RCC 7860 (cell line): ENCODE measurements at places on chromosomes 12 and 14.

- DNase-seq, result no peak
These were observed 11.8 kb downstream of the AHNAK2 start for GRCh38 chr14:104966261-104966865.

- DNase-seq, result no peak
These were observed 40.1 kb upstream of the AMN start for GRCh38 chr14:102882226-102882906.

DNA sequence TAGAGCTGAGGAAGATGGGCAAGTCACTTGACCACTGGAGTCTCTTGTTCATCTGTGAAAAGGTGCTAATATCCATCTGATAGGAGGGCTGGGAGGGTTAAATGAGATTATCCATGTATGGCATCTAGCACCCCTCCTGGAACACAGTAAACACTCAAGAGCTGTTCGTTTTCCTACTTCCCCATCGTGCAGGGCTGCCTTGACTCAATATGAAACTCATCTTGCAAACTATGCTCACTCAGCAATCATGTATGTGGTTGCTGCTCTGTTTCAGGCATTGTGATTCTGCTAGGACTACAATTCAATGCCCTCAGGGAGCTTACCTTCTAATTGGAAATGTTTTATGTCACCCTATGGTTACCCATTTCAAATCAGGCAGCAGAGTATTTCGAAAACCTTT, 395.6 kb downstream of the BCAT1 start:
- no peak for DNase-seq

DNA sequence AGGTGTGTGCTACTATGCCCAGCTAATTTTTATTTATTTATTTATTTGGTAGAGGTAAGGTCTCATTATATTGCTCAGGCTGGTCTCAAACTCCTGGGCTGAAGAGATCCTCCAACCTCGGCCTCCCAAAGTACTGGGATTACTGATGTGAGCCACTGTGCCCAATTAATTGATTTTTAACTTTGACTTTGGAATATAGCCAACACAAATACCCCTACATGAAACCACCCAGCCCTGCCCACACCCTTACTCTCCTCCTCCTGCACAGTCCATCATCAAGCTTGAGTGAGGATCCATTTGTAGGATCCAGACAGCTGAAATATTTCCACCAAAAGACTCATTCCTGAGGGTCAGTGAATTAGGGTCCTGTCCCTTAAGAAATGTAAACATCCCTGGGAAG, 3.3 kb upstream of the TEAD4 start:
- DNase-seq, result no peak

DNA sequence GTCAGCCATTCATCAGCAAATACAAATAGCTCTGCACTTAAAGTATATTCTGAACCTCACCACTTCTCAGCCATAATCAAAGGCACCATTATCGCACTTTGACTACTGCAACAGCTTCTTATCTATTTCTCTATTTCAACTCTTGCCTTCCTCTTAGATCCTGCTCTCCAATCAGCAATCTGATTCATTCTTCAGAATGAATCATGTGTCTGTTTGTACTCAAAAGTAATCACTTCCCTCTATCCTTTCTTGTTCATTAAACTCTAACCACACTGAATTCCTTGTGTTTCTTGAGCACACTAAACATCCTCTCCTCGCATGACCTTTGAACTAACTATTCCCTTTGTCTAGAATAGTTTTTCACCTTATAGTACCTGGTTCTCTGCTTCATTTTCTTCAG, 12.8 kb upstream of the OR4E1 start:
- DNase-seq, result no peak

GRCh38 chr14:31206536-31207286, 882 bp downstream of the HECTD1 start:
- no peak for DNase-seq

DNA sequence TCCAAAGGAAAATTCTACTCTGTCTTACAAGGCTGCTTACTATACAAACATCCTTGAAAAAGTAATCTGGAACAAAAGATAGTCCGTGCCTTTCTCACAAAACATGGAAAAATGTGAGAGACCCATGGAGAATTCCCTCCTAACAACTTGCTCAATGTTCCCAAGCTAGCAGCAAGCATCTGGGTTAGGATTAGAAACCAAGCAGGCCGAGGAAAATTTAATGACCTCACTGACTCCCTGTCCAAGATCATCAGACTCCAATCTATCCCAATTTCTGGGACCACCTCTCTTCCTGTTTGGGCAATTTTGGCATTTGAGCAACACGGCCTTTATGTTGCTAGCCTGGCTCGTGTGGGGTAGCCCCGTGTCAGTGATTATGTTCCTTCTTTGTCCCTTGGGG, 18.1 kb upstream of the GSG1 start:
- no peak for DNase-seq

DNA sequence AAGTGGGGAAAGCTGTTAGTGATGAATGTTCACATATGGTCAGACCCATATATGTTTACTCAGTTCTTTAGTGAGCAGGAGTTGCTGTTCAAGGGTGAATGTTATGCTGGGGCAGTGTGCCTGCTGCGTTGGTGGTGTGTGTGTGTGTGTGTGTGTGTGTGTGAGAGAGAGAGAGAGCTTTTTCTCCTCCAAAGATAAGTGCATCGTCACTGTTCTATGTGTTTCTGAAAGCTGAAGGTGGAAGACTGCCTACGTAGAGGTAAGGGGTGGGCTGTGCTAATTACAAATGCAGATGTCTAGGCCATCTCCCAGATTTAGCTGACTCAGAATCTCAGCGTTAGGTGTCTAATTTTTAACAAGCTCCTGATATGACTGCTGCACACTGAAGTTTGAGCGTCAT, 10.5 kb downstream of the GABARAPL1 start:
- no peak for DNase-seq

GRCh38 chr12:29990971-29991370, 207.2 kb upstream of the TMTC1 start:
- DNase-seq, result no peak

DNA sequence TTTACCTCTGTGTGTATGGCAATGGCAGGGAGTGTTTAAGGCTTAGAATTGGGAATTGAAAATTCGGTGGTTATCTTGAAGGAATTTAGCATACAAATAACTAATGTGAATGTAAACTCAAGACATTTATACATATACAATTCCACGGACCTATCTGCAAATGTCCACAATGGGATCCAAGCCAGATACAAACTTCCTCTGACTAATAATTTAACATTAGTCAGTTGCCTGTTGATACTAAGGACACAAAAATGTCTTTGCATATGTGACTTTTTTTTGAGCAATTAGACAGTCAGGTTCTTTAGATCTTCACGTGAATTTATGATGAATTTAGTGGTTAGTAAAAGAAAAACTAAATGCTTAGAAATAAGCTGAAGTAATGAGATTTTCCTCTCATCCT, 40.5 kb downstream of the ESR2 start:
- no peak for DNase-seq

DNA sequence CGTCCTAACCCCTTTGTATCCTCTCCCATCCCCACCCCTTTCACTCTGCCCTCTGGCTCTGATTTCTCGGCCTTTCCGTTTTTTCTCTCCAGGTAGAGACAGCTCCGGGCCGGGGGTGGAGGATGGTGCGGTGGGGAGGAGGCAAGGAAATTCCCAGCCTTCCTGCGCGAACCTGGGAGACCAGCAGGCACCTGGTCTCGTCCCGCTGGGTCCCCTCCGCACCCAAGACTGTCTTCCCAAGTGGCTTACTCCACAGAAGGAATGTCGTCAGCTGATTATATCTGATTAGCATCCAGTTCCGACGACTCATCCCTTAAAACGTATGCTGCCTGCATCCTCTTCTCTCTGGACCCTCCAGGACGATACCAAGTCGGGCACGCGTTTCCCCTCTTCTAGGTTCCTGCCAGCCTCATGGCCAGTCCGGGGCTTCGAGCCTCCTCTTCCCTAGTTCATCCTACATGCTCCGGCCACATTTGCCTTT, 42.2 kb upstream of the CAPRIN2 start:
- no peak for DNase-seq

DNA sequence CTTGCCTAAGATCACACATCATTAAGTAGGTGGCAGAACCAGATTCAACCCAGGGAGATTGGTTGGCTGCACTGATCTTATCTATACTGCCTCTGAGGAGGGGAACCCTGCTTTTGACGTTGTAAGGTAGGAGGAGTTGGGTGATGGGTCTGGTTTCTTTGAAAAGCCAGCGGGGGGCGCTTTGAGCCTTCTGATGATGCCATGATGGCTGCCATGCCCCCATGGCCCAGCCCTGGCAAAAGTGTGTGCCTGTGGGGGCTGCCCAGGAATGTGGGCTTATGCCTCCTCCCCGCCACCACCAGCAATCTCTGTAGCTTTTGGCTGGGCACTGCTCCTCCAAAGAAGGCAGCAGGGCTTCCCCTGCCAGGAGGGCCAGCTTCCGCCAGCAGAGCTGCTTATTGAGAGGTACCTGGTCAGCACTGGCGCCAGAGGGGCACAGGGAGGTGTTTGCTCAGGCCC, 224.3 kb downstream of the SLC41A2 start:
- DNase-seq, result no peak

GRCh38 chr14:103613517-103613916, 15.5 kb upstream of the KLC1 start:
- DNase-seq, result no peak

DNA sequence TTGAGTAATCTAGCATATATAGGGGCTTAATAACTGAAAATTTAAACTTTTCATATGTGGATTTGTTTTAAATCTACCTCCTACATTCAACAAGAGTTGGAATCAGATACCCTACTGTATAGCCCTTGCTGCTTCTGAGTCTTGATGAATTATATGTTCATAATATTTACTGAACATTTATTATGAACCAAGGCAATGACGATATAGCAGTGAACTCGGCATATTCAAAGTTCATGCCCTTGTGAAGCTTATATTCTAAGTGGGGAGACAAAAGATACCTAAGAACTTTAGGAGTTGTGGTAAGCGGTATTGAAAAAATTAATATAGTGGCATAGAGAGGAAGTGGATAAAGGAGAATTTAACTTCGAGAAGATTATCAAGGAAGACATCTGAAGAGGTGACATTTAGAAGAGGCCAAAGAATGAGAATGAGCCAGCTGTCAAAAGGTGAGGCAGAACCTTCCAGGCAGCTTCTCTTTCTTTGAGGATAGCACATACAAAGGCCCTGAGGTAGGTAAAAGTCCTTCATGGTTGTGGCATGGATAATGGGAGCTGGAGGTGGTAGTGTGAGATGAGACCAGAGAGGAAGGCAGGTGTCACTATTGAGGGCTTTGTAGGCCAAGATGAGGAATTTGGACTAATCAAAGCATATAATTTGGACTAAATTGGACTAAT, 10.2 kb downstream of the EID3 start:
- DNase-seq, result no peak

DNA sequence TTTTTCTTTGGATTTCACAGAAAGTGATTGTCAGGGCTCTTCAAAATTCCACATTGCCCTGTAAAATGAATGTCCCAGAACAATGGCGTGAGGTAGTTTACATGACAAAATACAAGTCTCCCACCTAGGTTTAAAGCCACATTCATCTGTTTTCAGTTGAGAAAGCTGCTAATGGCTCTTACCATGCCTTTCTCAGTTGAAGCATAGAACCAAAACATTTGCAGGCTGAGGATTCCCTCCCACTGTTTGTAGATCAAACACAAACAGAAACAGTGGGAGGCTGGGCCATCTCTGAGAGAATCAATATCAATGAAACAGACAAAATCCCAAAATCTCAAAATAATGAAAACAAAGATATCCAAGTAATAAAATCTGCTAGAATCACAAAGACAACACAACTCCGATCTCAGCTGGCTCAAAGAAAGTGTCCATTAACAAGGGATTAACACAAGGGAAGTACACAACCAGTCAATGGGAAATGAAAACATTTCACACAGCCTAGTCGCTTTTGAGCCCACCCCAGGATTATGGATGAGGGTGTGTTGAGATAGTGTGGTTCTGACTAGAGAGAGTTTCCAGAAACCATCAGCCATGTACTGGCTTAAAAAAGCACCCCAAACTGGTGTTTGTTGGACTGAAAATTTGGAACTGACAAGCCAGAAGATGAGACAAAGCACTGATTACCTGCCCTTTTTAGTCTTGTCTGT, 54.5 kb upstream of the TMEM260 start:
- DNase-seq, result no peak

- DNase-seq, result peak; percentile 14
These were observed 25.8 kb downstream of the KTN1 start for GRCh38 chr14:55605793-55606192.

DNA sequence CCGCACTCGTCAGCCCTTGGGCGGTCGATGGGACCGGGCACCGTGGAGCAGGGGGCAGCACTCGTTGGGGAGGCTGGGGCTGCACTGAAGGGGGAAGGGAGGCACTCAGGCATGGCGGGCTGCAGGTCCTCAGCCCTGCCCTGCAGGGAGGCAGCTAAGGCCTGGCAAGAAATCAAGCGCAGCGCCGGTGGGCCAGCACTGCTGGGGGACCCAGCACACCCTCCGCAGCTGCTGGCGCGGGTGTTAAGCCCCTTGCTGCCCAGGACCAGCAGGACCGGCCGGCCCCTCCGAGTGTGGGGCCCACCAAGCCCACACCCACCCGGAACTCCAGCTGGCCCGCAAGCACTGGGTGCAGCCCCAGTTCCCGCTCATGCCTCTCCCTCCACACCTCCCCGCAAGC, 35.7 kb upstream of the YAF2 start:
- no peak for DNase-seq

DNA sequence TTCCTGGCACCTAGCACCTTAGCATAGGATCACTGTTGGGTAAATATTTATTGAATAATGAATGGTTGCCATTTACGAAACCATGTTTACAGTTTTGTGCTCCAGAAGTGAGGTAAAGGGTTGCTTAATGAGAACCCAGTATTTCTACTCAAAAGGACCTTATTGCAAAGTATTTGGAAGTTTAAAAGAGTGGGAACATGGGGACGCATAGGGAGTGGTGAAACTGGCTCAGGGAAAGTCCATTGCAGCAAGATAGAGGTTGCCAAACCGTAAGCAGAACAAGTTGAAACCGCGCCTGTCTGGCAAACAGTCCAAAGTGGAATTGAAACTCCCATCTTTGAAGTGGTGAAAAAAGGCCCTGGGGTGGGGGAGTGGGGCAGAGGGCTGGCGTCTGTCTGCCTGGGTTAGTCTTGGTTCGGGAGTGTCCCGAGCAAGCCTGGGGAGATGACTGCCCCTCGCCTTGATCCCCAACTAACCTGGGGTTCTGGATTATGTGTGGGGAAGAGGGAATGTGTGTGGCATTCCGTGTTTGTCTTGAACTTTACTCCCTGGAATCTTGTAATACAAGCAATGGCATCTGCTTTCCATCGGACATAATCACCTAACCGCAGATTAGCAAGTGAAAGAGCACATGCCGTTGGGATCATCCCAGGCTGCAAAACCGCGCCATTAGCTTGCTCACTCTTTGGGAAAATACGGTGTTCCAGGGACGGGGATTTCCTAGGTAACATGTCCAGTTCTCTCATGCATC, 7.2 kb downstream of the ALDH2 start:
- peak; percentile 81 for DNase-seq

DNA sequence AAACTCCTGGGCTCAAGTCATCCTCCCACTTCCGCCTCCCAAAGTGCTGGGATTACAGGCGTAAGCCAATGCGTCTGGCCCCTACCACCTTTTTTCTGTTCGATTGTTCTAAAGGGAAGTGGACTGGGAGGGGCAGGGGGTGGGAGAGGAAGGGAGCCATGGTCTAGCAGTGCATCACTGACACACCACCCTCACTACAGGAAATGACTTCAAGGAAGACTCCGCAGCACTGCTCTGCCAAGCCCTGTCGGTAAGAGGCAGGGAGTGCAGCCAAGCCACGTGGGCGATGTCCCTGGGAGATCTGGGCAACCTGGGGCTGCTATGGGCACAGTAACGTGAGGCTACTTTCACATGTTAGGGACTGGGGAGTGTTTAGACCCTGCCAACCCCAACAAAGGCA, 18.0 kb downstream of the LRRC74A start:
- DNase-seq, result no peak

GRCh38 chr12:102172436-102172835, 25.2 kb downstream of the PMCH start:
- DNase-seq, result no peak

GRCh38 chr12:109277255-109277898, 31.7 kb downstream of the FOXN4 start:
- DNase-seq, result no peak
